Stimulated activated CD4-positive, alpha-beta T cell treated with anti-CD3 and anti-CD28 coated beads, Interleukin-4, amount 100 ng/mL, for 4 hours (primary cell): ENCODE measurements at places on chromosomes 3 and 15.

DNA sequence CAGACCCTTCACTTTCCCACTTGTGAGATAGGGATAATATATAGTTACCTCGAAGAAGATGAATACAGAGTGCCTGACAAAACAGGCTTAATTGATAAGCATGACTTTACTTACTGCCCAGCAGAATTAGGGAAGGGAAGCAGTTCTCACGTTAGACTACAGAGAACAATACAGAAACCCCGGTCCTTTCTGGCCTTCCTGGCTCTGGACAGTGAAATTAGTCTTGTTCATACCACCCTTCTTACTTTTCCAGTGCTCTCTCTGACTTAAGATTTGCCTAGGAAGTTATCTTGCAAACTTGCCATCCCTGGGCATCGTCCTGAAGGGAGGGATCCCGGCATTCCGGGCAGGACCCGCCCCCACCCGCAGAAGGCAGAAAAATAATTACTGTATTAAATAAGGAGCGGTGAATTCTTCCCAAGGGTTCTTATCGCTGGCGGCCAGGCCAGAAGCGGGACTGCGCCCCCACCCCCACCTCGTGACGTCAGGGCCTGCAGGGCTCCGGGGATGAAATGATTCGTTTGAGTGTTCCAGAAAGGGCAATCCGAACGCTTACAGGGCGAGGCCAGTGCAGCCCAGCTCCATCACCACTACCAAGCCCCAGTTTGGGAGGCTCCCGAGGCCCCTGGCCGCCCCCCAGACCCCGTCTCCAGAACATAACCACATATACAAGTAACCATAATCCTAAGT is 8.4 kb downstream of the SOX2 start:
- no peak for DNase-seq

- no peak for DNase-seq
These were observed 147.9 kb upstream of the ABI3BP start for GRCh38 chr3:101141135-101141534.

DNA sequence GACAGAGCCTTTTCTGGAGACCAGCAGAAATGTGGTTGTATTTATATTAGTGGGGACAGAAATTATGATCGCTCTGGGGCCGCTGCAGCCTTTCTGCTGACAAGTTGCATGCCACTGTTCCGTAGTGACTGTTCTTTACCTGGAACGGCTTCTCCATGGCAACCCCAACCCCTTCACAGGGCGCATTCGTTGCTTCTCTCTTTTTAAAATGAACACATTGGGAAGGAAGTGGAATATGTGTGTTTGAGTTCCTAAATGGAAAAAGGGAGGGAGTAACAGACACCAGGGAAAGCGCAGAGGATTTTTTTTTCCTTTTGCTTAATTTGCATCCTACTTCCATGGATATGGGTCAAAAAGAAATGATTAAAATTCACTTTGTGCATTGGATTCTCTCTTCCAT is 482.0 kb upstream of the SUCLG2 start:
- DNase-seq, result no peak

- no peak for DNase-seq
These were observed 10.7 kb upstream of the ANXA2 start for GRCh38 chr15:60408463-60408981.
